Myocyte (in vitro differentiated cells): ENCODE measurements at places on chromosomes 13 and 19. TPM values are rescaled to one million over a fixed set of nuclear protein-coding genes. Genes with fewer than 3 reads are reported as not detected.

DNA sequence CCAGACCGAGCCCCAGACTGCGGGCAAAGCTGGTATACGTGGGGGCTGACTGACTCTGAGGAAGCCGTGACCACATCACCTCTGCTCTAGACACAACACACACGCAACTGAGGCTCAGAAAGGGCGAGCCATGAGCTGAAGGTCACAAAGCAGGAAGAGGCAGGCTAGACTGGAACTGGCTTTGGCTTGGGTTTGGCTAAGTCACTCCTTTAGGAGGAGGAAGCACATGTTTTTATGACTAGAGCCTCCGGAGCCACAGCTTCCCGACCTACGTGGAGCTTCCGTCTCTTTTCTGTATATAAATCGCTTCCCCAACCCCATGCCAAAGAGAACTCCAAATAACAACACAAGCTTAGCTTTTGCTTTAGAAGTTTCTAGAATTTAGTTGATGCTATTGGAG, 48.0 kb downstream of the RFX2 start:
- no peak for DNase-seq

The ZNF729 gene
- not detected in 2 replicates for total RNA-seq

The CGB8 gene
- not detected in 2 replicates for total RNA-seq

DNA sequence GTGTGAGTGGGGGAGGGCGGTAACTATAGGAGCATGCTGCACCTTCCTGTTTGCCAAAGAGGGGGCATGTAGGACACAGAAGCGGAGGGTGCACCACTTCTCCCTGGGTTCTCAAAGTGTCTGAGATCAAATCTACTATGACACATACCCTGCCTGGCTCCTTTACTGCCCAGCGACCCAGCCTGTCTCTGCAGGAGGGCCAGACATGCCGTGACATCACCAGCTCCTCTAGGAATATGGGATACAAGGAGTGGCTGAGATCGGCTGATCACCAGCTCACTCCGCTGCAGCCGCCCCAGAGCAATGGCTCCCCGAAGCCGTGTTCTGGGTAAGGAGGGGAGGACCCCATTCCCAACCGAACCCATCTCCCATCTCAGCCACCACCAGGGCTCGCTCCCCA, 16.4 kb upstream of the IGFL1 start:
- DNase-seq, result no peak

GRCh38 chr19:23799321-23799720, 40.6 kb upstream of the ZNF681 start:
- peak; percentile 36 for DNase-seq

DNA sequence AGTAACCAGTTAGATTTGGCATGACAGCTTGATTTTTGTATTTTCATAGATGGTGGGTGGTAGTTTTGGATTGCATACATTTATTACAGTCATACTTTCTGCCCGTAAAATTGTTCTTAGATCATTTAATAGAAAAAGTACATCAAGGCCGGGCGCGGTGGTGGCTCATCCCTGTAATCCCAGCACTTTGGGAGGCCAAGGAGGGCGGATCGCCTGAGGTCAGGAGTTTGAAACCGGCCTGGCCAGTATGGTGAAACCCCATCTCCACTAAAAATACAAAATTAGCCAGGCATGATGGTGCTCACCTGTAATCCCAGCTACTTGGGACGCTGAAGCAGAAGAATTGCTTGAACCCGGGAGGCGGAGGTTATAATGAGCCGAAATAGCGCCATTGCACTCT, 55.0 kb upstream of the UBE2L5 start:
- no peak for DNase-seq

DNA sequence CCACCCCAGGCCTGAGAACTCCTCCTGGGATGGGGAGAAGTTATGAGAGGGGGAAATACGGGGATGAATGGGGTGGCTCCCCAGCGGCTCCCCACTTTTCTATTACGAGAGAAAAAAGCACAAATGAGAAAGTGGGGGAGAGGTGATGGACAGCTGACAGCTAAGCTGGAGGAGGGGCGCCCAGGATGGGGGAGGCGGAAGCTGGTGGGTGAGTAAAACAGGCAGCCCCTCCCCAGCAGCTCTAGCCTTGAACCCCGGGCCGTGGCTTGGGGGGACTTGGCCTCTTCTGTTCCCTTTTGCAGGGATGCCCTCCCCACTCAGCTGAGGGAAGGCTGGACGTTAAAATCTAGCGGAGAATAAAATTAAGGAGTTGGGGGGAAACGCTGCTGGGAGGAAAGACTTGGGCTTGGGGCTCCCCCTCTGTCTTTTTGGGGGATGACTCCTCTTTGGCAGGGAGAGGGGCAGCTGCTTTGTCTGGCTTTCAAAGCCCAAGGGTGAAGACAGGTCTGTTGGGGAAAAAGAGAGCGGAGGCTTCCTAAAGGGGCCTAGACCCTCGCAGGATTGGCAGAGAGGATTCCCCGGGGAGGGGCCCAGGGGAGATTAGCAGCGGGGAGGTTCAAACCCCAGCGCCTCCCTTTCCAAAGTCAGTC, 1.4 kb upstream of the SAMD1 start:
- no peak for DNase-seq

The ANGPTL8 gene
- not detected in 2 replicates for total RNA-seq

- DNase-seq, result peak; percentile 86
Measured at GRCh38 chr19:34999498-35000337, at the start of gene GRAMD1A. GRAMD1A (plus strand) TSS chr19:35000323; CDS start chr19:35000479, 156 bp downstream.

GRCh38 chr19:38654628-38655055, 7.2 kb downstream of the ACTN4 start:
- peak; percentile 86 for DNase-seq

DNA sequence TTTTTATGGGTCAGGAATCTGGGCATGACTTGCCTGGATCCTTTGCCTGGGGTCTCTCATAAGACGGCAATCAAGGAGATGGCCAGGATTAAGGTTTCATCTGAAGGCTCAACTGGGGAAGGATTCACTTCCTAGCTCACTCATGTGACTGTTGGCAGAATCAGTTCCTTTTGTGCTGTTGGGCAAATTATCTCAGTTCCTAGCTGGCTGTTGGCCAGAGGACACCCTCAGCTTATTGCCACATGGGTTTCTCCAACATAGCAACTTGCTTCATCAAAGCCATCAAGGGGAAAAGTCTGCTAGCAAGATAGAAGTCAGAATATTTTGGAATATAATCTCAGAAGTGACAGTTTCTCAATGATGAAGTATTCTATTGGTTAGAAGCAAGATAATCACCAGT, 12.2 kb upstream of the EVI5L start:
- DNase-seq, result no peak

GRCh38 chr13:51550151-51550550, 34.1 kb upstream of the WDFY2 start:
- DNase-seq, result no peak

DNA sequence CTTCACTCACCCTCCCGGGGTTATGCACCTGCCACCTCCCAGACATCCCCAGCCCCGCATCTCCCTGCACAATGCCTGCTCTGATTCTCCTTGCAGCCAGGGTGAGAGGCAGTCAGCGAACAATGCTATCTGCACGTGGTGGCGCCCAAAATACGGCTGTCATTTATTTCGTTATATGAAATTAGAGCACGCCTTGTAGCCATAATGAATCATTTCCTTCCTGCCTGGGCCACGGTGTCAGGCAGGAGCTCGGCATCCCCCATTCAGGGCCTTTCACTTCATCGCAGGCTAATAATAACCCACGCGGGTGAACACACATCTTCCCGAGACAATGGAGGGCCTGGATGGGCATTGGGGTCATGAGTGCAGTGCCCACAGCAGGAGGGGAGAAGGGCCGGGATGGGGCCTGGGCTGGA, 143.8 kb upstream of the ZNF507 start:
- no peak for DNase-seq

DNA sequence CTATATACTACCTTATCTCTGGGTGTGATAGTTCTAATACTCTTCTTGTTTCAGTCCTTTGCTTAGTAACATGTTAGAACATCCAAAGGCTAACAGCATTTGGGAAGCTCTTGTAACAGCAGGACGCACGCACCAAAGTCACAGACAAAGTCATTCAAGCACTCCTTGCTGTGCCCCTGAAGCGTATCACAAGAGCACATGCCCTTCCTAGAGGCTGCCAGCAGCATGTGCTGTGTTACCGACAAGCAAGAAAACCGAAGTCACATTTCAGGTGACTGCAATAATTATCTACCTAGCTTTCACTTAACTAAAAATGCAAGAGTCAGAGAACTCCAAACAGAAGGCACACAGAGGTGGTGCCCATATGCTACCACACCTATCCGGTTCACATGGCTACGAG, 194.1 kb downstream of the KLF12 start:
- no peak for DNase-seq

DNA sequence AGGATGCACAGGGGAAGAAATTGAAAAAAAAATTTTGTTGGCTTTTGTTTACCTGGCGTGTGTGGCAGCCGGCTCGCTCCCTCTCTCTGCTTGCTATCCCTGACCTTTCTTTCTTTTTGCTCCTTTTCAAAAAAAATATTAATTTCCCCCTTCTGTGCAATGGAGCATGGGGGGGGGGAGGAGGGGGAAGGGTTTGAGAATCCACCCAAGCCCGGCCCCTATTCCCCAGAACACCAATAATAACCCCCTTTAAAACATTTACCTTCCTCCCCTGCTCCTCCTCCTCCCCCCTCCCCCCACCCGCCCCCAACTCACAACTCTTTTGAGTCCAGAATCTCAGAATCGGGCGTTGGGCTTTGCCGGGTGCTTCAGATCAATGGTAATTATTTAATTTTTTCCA, 28.4 kb downstream of the NFIX start:
- no peak for DNase-seq

- no peak for DNase-seq
Measured at GRCh38 chr13:23848646-23849141, 40.5 kb downstream of the MIPEP start.

The MUC16 gene
- not detected in 2 replicates for total RNA-seq

GRCh38 chr13:60226507-60226906, 62.8 kb upstream of the DIAPH3 start:
- peak; percentile 57 for DNase-seq

DNA sequence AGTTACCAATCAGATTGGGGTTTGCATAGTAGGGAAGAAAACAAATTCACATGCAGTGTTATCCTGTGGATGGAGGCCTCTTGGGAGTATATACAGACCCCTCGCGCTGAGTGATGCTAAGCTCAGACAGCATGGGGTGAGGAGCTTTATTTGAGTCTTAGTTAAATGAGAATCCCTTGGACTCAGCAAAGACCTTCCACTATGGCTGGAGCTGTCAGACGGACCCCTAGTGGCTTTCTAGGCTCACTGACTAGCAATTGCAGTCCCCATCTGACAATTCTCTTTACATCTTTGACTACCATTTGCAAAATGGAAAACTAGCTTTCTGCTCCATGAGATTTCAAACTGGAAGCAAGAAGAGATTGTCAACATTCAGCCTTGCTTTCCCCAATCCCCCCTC, 90.4 kb downstream of the STOML3 start:
- no peak for DNase-seq

DNA sequence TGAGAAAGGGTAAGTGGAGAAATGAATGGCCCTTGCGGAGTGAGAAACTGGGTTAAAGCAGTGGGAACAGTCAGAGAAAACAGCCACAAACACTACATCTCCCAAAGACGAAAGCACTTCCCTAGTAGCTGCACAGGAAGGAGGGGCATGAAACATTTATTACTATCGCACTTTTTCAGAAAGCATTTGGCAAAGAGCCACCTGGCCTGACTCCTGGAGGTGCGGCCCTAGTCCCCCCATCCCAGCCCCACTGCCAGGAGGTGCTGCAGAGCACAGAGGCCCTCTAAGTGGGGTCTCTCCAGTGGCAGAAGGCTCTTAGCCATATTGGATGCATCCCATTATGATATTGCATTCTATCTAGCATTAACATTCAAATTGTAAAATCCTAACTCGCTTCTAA, 55.8 kb downstream of the MTMR6 start:
- no peak for DNase-seq

GRCh38 chr19:7877249-7877836, 3.2 kb upstream of the PRR36 start:
- no peak for DNase-seq

DNA sequence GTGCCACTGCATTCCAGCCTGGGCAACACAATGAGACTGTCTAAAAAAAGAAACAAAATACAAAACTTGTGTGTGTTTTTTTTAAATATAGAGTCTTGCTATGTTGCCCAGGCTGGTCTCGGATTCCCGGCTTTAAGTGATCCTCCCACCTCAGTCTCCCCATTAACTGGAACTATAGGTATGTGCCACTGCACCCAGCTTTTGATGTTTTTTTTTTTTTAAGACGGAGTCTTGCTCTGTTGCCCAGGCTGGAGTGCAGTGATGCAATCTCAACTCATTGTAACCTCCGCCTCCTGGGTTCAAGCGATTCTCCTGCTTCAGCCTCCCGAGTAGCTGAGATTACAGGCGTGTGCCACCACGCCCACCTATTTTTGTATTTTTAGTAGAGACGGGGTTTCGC, 37.0 kb downstream of the SUGP2 start:
- DNase-seq, result no peak

The CGB2 gene
- total RNA-seq, result not detected in 2 replicates

GRCh38 chr13:23828086-23828485, 61.1 kb downstream of the MIPEP start:
- no peak for DNase-seq

The SHKBP1 gene
- 27.8 and 32.2 TPM in 2 replicates for total RNA-seq

- DNase-seq, result no peak
Measured at GRCh38 chr19:11361037-11361770, 6.0 kb downstream of the PLPPR2 start.

- DNase-seq, result no peak
Measured at GRCh38 chr13:112983428-112984196, 14.6 kb downstream of the MCF2L start.

The LGALS4 gene
- total RNA-seq, result not detected in 2 replicates

- DNase-seq, result no peak
Measured at GRCh38 chr19:4342314-4342614, 1.1 kb upstream of the MPND start.

DNA sequence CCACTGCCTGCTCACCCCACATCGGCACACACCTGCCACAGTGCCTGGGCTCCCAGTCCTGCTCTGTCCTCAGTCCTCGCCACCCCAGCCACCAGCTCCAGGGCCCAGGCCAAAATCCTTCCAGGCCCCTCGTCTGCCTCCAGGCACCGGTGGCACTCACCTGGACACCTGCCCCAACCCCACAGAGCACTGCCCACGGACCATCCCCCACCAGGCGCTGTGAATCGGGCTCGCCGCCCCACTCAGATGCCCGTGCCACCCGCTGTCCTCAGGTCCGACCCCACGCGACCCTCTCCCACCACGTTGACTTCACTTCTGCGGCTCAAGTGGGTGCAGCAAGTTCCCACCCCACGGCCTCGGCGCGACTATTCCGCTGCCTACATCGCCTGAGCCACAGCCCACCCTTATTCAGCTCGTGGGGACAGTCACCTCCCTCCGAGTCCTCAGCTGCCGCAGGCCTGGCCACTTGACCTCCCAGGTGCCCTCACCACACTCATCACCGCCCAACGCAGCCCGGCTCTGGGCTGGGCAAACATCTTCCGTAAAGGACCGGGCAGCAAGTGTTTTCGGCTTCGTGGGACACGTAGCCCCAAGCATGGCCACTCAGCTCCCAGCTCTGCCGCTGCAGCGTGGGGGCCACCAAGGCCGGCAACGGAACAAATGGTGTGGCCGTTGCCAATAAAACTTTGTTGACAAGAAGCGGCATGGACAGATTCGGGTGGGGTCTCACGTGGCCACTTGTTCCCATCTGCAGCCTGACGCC, 5.7 kb downstream of the PIP5K1C start:
- DNase-seq, result no peak

The KLK10 gene
- not detected in 2 replicates for total RNA-seq
